ENCODE measurements at places on chromosomes 4 and X.

DNA sequence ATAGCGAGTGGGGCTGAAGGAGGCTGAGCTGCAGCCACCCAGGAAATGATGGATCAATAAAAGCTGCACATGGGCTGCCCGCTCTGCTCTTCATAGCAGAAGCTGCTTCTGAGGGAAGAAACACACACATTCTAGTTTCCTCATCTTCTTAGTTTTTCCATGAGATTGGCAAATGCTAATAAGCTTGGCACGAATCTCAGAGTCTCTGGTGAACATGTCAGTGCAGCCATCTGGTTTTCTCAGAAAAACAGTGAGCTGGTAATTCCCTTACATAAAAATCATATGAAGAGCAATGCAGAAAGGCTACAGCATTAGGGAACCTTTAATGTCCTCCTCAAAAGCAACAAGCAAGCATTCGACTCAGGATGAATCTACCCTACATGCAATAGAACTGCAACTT lies 69.9 kb downstream of the GATB start:
- peaks cover 4% of the 10 kb centered on the region for H3K4me1 ChIP-seq
- no peak for DNase-seq
- H3K27ac ChIP-seq = no peak overlapping the region
- no peak overlapping the region for H3K4me3 ChIP-seq
- no peaks in the 10 kb centered on the region for H3K36me3 ChIP-seq

DNA sequence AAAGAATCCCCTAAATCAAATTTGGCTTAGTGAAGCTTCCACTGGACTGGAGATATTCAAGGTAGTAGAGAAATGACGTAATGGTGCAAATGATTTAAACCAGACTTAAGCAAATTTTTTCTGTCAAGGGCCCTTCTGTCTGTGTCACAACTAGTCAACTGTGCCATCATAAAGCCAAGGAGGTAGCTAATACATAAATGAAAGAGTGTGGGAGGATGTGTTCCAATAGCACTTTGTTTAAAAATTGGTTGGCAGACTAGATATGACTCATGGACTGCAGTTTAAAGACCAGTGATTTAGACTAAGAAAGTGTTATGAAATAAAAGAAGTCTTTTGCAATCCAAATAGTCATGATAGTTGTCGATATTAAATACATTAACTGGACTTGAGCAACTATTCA lies 24.3 kb upstream of the TEX13C start:
- DNase-seq = peak; percentile 8
- no peak overlapping the region for H3K27ac ChIP-seq
- peak overlapping the region; percentile 27 for H3K4me3 ChIP-seq
- H3K36me3 ChIP-seq = no peaks in the 10 kb centered on the region
- no peaks in the 10 kb centered on the region for H3K27me3 ChIP-seq

DNA sequence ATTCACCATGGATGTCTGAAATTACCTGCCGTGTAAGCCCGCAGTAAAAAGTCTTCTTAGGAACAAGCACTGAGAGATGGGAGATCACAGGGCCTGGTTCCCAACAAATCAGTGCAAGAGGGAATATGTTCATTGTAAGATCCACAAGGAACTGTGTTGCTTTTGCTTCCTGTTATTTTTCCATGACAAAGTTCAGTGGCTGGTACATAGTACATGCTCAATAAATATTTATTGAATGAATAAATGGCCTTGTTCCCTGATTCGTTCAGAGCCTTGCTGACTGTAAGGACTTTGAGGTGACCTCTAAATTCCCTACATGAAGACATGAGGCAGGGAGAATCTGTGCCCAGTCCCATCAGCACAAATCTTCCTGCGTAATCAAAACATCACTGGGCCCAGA lies 7.4 kb downstream of the TMEM31 start:
- DNase-seq = no peak
- no peak overlapping the region for H3K4me3 ChIP-seq
- H3K4me1 ChIP-seq = no peaks in the 10 kb centered on the region
- H3K27ac ChIP-seq = no peak overlapping the region
- H3K36me3 ChIP-seq = no peaks in the 10 kb centered on the region
- no peaks in the 10 kb centered on the region for H3K27me3 ChIP-seq

GRCh38 chr4:186587416-186588018 lies 32.1 kb upstream of the MTNR1A start:
- no peaks in the 10 kb centered on the region for H3K4me1 ChIP-seq
- no peak overlapping the region for H3K27ac ChIP-seq
- H3K27me3 ChIP-seq = no peaks in the 10 kb centered on the region

DNA sequence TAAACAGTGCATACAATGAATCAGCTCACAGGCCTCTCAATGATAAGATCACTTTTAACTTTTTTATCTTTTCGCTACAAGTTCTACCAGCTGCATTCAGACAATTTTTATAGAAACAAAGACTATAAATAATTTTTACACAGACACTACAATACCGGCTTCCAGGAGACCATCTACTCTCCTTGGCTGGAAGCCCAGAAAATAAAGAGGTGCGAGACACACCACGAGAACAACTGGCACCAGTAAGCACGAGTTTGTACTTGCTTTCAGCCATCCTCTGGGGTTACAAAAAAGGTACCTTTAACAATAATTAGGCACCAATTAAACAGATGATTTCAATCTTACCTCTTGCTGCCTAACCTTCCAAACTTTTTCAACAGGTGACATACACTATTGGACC lies 11.2 kb upstream of the PRDX4 start:
- H3K27me3 ChIP-seq = peaks cover 3% of the 10 kb centered on the region
- H3K27ac ChIP-seq = no peak overlapping the region
- no peak for DNase-seq
- H3K36me3 ChIP-seq = no peaks in the 10 kb centered on the region

DNA sequence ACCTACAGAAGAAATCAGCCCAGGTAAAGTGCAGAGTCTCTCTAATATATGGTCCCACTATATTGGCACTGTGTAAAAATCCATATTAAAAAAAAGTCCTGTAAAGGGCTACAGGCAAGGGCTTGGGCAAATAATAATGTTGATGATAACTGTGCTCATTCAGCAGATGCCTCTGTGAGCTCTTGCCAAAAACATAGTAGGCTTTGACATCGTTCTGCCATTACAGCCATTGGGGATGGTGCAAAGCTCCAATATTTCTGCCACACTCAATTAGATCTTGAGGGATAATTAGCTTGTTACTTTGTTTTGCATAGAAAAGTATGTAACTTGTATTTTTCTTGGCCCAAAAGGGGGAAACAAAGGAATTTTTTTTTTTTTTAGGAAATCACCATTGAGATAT lies 645.5 kb upstream of the FAM241A start:
- H3K27ac ChIP-seq = no peak overlapping the region
- DNase-seq = no peak
- H3K36me3 ChIP-seq = no peaks in the 10 kb centered on the region
- no peaks in the 10 kb centered on the region for H3K27me3 ChIP-seq

- peaks cover 2% of the 10 kb centered on the region for H3K4me1 ChIP-seq
- no peak overlapping the region for H3K4me3 ChIP-seq
- no peak overlapping the region for H3K27ac ChIP-seq
- H3K27me3 ChIP-seq = peaks cover 2% of the 10 kb centered on the region
- DNase-seq = no peak
Measured at GRCh38 chr4:128221586-128221985, 66.0 kb downstream of the PGRMC2 start.

- DNase-seq = no peak
- H3K4me1 ChIP-seq = peaks cover 35% of the 10 kb centered on the region
- H3K27ac ChIP-seq = no peak overlapping the region
- peaks cover 2% of the 10 kb centered on the region for H3K36me3 ChIP-seq
Measured at GRCh38 chrX:40085714-40086113, 12.0 kb downstream of the BCOR start.

- no peaks in the 10 kb centered on the region for H3K27me3 ChIP-seq
- no peak overlapping the region for H3K4me3 ChIP-seq
- H3K4me1 ChIP-seq = no peaks in the 10 kb centered on the region
- DNase-seq = no peak
- no peak overlapping the region for H3K27ac ChIP-seq
- H3K36me3 ChIP-seq = no peaks in the 10 kb centered on the region
Measured at GRCh38 chr4:155906554-155907247, 3.2 kb downstream of the TDO2 start.

GRCh38 chrX:40402831-40403533 lies 177.8 kb upstream of the ATP6AP2 start:
- no peak for DNase-seq
- H3K4me3 ChIP-seq = no peak overlapping the region
- H3K27ac ChIP-seq = no peak overlapping the region
- no peaks in the 10 kb centered on the region for H3K4me1 ChIP-seq

GRCh38 chr4:142719854-142720541 lies 126.1 kb downstream of the INPP4B start:
- peaks cover 11% of the 10 kb centered on the region for H3K36me3 ChIP-seq
- no peak for DNase-seq
- no peak overlapping the region for H3K4me3 ChIP-seq

GRCh38 chrX:68830419-68831404 lies 1.9 kb downstream of the EFNB1 start:
- H3K27ac ChIP-seq = no peak overlapping the region
- DNase-seq = no peak
- peaks cover 17% of the 10 kb centered on the region for H3K4me1 ChIP-seq
- H3K36me3 ChIP-seq = no peaks in the 10 kb centered on the region

- no peak for DNase-seq
- no peaks in the 10 kb centered on the region for H3K36me3 ChIP-seq
- no peak overlapping the region for H3K27ac ChIP-seq
- H3K4me3 ChIP-seq = no peak overlapping the region
- H3K27me3 ChIP-seq = no peaks in the 10 kb centered on the region
- no peaks in the 10 kb centered on the region for H3K4me1 ChIP-seq
Measured at GRCh38 chr4:30950737-30951136, 230.6 kb downstream of the PCDH7 start.

DNA sequence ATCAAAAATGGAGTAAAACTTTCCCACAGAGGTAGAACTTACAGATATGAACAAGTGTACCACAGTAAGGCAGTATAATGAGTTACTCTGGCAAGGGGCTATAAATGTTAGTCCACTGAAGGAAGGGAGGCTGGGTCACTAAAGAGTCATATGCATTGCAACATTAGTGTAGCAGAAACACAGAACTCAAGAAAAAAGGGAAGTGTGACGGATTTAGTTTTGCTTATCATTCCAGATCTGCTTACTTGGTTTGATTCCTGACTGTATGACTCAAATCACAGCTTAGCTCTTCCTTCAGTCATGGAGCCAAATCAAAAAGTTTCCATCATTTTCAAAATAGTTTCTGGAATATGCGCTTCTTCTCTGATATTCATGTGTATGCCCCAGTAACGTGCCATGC lies 148.7 kb downstream of the FSTL5 start:
- no peak for DNase-seq
- H3K4me1 ChIP-seq = no peaks in the 10 kb centered on the region
- no peak overlapping the region for H3K4me3 ChIP-seq
- no peaks in the 10 kb centered on the region for H3K36me3 ChIP-seq

GRCh38 chr4:1049591-1049905 lies 38.1 kb downstream of the FGFRL1 start:
- DNase-seq = no peak
- no peak overlapping the region for H3K4me3 ChIP-seq
- no peaks in the 10 kb centered on the region for H3K4me1 ChIP-seq
- H3K36me3 ChIP-seq = no peaks in the 10 kb centered on the region
- peaks cover 23% of the 10 kb centered on the region for H3K27me3 ChIP-seq

DNA sequence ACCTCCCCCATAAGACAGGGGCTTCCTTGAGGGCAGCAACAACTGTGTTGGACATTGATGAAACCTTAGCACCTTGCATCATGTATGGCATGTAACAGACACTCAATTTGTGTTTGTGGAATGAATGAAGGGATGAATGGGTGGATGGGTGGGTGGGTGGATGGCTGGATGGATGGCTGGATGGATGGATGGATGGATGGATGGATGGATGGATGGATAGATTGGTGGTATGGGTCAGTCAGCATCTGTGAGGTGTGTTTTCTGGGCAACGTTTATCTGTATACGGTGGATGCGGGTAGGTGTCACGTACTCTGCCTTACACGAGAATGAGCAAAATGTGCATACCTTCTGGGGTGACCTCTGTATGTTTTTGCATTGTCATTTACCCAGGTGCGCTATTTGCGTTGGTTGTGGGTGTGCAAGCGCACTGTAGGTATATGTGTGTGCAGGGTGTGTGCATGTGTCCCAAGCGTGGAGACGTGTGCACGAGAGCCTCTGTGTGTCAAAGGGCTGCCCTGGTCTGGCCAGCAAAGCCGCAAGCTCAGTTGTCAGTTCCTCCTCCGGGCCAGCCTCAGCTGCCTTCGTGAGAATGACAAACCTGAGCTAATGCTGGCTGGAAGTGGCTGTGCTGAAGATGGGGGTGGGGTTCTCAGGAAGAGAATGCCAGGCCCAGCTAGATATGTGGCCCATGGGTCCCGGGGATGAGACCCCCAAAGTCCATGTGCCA lies 26.5 kb downstream of the ELF4 start:
- no peak for DNase-seq
- H3K27me3 ChIP-seq = no peaks in the 10 kb centered on the region
- peaks cover 30% of the 10 kb centered on the region for H3K36me3 ChIP-seq
- peak overlapping the region; percentile 86 for H3K4me3 ChIP-seq

GRCh38 chr4:76963131-76963750 lies 13.7 kb downstream of the SEPTIN11 start:
- H3K36me3 ChIP-seq = no peaks in the 10 kb centered on the region
- peaks cover 44% of the 10 kb centered on the region for H3K27me3 ChIP-seq
- no peak overlapping the region for H3K4me3 ChIP-seq

- no peaks in the 10 kb centered on the region for H3K36me3 ChIP-seq
- no peak for DNase-seq
- no peak overlapping the region for H3K4me3 ChIP-seq
Measured at GRCh38 chrX:128634754-128635153, 582.6 kb upstream of the ACTRT1 start.

GRCh38 chr4:156749426-156750403 lies 221.9 kb downstream of the PDGFC start:
- no peaks in the 10 kb centered on the region for H3K27me3 ChIP-seq
- no peaks in the 10 kb centered on the region for H3K36me3 ChIP-seq
- H3K27ac ChIP-seq = no peak overlapping the region
- no peak for DNase-seq
- H3K4me3 ChIP-seq = no peak overlapping the region

DNA sequence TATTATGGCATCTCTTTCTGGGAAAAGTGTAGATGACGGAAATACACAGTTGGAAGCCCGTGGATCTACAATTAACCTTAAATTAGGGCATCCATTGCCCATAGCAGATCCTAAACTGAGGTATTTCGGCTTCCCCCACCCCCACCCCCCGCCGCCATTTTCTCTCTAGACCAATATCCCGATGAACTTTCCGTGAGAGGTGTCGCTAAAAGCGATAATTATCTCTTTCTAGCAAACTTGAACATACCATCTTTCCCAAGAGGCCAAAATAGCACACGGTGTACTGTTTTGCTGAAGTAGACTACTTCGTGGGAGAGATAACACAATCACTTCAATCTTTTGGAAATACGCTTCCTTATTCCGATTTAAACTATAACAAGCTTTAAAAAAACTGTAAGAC lies 554 bp downstream of the KLHL15 start:
- no peak for DNase-seq
- H3K4me1 ChIP-seq = peaks cover 13% of the 10 kb centered on the region
- peak overlapping the region; percentile 89 for H3K4me3 ChIP-seq
- H3K36me3 ChIP-seq = peaks cover 10% of the 10 kb centered on the region

- no peak overlapping the region for H3K27ac ChIP-seq
- H3K27me3 ChIP-seq = peaks cover 3% of the 10 kb centered on the region
- H3K36me3 ChIP-seq = no peaks in the 10 kb centered on the region
- DNase-seq = no peak
- no peak overlapping the region for H3K4me3 ChIP-seq
Measured at GRCh38 chrX:129636175-129636681, 18.5 kb downstream of the APLN start.
